Stimulated activated CD4-positive, alpha-beta T cell treated with anti-CD3 and anti-CD28 coated beads, Interleukin-15, amount 100 ng/mL, for 1 hour (primary cell): ENCODE measurements at places on chromosomes 7 and 10.

DNA sequence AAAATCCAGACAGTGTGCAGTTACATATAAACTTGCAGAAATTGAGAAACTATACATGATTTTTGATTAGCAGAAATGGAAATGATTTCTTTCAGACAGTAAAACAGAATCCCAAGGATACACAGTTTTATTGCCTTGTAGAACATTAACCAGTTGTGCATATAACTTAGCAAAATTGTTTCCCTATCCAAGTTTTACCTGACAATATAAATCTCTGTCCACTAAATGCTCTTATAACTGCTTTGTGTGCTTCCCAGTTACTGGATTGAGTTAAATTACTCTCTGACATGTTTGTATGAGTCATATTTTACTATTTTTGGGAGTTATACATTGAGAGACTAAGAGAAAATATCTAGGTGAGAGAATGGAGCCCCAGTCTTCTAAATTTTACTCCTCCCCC lies 563.4 kb downstream of the SH2D4B start:
- DNase-seq: no peak

DNA sequence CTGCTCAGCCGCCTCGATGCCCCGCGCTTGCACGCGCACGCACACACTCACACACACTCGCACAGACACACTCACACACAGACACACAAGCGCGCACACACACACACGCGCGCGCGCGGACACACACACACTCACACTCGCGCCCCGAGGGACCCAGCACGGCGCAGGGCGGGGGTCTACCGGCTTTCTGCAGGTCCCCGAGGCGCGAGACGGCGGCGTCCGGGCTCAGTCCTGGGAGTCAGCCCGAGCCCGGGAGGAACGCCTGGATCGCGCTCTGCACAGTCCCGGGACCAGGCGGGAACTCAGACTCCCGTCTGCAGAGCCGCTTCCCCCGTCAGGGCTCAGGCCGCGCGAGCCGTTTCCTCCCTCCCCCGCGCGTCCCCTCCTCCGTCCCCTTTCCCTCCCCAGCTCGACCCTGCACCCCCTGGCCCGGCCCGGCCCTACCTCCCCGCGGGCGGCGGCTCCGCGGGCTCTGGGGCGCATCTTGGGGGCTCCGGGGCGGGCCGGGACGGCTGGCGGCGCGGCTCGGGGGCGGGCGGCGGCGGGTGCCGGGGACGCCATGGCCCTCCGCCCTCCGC lies 464 bp downstream of the DENND2A start:
- DNase-seq: no peak

GRCh38 chr7:152025077-152025936 lies at the start of gene GALNT11:
Gene GALNT11 (plus strand): TSS chr7:152025674. CDS start chr7:152094228, 68,554 bp downstream.
- peak; percentile 86 for DNase-seq

GRCh38 chr7:44275957-44276570 lies 49.3 kb downstream of the CAMK2B start:
- DNase-seq: no peak

DNA sequence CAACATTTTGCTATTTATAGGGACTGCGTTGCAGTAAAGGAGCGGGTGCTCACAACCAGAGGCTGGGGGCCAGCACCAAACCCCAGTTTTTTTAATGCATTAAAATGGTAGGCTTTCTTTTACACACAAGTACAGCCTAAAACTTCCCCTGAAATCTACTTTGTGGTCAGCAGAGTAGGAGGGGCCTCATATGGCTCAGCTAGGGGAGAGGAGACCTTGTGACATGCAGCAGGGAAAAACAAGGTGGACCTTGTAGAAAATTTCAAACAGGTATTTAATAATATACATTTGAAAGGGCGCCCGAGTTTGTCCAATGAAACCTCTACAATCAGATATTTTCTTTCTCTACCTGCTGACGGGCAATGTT lies 1.4 kb downstream of the CCDC136 start:
- DNase-seq: no peak

GRCh38 chr10:44390585-44391072 lies 5.7 kb upstream of the CXCL12 start:
- no peak for DNase-seq

GRCh38 chr10:35639728-35640401 lies 2.2 kb downstream of the FZD8 start:
- DNase-seq: no peak

- no peak for DNase-seq
Measured at GRCh38 chr10:20963721-20964595, 66.8 kb upstream of the NEBL start.

DNA sequence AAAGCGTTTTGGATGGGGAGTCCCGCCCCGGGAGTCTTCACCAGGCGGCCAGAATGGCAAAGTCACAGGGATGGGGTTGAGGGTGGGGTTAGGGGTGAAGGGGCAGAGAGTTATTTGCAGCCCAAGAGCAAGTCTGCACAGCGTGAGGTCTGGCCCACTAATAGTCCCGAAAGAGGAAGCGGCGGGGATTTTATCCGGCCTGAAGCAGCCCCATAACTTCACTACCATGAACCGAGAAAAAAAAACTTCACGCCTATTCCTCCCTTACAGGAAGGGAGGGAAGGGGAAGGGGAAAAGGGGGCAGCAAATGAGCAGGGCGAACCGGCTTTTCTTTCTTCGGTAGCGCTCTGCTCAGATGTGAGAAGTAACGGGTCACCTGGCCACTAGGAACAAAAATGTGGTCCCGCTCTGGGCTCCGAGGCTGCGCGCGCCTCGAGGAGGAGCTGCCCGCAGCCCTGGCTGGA lies 712 bp downstream of the ITPRIP start:
- no peak for DNase-seq

DNA sequence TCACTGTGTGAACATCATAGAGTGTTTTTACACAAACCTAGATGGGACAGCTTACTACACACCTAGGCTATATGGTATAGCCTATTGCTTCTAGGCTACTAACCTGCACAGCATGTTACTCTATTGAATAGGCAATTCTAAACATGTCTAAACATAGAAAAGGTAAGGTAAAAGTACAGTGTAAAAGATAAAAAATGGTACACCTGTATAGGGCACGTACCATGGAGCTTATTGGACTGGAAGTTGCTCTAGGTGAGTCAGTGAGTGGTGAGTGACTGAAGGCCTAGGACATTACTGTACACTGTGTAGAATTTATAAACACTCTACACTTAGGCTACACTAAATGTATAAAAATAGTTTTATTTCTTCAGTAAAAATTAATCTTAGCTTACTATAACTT lies 182.0 kb upstream of the THSD7A start:
- DNase-seq: no peak

DNA sequence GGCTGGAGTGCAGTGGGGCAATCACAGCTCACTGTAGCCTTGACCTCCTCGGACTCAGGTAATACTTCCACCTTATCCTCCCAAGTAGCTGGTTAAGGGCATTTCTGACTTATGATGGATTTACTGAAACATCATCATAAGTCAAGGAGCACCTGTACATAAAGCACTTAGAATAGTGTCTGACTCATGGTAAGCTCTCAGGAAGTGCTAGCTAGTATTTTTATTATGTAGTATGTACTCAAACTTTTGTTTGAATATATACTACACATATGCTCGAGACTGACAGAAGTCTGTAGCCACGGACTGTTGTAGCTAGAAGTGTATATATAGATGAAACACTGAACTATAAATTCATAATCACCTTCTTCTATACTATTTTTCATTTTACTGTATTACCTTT lies 107.5 kb upstream of the DNAJB12 start:
- DNase-seq: no peak

GRCh38 chr7:73715648-73716317 lies 3.7 kb downstream of the STX1A start:
- peak; percentile 28 for DNase-seq

DNA sequence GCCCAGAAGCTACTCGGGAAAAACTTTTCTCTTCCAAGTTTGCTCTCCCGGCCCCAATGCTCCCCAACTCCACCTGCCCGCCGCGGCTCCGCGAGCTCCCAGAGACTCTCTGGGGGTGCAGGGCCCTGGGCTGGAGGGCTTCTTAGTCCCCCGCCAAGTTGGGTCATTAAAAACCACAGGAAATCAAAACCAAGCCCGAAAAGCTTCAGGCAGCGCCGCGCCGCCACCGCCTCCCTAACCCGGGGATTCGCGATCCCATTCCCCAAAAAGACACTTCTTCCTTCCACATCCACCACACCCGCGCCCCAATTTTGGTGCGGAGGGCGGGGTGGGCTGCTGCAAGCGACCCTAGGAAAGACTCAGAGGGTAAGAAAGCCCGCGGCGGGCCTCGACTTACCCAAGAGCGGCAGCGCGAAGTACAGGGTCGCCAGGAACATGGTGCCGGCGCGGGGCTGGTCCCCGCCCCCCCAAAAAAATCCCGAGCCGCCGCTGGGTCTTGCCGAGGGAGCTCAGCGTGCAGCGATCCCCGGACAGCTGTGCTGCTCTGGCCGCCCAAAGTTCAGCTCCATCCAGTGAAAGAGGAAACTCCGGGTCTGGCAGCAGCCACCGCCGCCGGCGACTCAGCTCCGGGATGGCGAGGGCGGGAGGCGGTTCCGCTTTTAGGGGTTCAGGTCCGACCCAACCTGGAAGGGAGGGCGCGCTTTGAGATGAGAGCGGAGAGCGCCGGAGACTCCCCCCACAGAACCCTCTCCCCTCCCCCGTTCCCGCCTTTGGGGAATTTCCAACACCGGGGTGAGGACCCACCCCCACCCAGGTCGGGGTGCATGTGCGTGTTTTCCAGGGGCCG lies 1.2 kb downstream of the GFRA1 start:
- no peak for DNase-seq

GRCh38 chr10:57338823-57339558 lies 928.7 kb downstream of the IPMK start:
- DNase-seq: no peak

GRCh38 chr7:34844936-34845665 lies 187.1 kb downstream of the NPSR1 start:
- no peak for DNase-seq

- no peak for DNase-seq
Measured at GRCh38 chr10:24552346-24553016, 171.2 kb downstream of the ARHGAP21 start.

DNA sequence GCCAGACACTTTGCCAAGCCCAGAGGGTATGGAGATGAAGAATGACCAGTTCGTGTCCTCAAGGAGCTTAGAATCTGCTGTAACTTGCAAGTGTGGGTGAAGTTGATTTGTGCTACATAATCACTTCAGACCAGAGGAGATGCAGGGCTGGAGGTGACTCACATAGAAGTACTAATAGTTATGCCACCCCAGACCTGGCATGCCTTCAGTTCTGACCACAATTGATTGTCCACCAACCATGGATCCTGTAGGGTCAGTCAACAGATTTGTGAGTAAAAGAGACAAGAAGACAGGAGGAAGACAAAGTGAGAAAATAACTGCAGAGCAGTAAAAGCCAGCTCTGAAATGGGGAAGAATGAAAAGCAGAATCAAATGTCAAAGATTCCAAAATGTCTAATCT lies 51.2 kb upstream of the BMPER start:
- no peak for DNase-seq

- DNase-seq: no peak
Measured at GRCh38 chr7:116291937-116292336, 81.6 kb downstream of the TES start.

GRCh38 chr10:4265964-4266363 lies 481.0 kb upstream of the KLF6 start:
- DNase-seq: no peak

- DNase-seq: no peak
Measured at GRCh38 chr7:69108097-69108496, 490.2 kb upstream of the AUTS2 start.

- no peak for DNase-seq
Measured at GRCh38 chr10:131267814-131268095, 43.8 kb downstream of the TCERG1L start.

GRCh38 chr10:88386821-88387773 lies 196.0 kb downstream of the RNLS start:
- no peak for DNase-seq

GRCh38 chr7:44390701-44391100 lies 65.3 kb upstream of the CAMK2B start:
- DNase-seq: no peak

DNA sequence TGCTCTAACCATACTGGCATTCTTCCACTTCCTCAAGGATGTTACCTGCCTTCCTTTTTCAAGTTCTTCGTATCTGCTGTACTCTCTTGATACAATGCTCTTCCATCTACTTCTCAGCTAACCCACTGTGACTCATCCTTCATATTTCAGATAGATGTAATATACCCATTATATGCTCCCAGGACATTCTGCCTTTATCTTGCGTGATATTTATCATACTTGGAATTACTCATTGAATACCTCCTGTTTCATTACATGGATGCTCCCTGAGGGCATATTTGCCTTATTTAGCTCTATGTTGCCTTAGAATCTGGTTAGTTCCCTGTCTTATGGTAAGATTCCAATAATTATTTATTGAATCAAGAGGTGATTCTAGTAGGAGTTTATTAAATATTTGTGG lies 706.4 kb downstream of the SORCS3 start:
- no peak for DNase-seq

DNA sequence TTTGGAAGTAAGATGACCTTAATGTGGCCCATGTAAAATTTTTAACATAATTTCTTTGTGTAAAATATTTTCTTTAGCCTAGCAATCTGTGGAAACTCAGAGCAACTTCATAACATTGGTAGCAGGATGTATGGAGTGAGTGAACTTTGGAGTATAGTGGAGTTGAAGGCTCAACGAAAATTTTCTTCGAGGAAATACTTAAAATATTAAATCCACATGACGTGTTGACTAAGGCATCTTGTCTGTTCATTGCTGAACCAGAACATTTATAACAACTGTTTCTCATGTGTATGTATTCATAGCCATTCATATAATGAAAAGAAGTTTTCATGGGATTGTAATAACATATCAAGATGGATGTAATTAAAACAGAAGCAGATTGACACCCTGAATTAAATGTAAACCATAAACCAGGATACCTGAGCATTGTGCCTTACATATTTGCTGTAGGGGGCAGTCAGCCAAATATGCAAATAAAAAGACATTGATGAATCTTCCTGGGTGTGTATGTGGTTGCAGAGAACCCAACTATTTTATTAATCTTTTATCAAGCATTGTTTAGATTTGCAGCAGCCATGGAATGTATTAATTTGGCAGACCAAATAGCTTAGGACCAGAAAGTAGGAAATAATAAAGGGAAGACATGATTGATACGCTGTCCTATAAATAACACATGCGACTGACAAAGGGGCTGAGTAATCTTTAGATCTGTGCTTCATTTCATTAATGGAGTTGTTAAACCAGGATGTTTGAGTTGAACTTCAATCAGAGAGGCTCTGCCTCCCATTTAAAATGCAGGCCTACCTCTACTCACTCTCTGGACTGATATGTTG lies 11.5 kb downstream of the AUTS2 start:
- DNase-seq: no peak

DNA sequence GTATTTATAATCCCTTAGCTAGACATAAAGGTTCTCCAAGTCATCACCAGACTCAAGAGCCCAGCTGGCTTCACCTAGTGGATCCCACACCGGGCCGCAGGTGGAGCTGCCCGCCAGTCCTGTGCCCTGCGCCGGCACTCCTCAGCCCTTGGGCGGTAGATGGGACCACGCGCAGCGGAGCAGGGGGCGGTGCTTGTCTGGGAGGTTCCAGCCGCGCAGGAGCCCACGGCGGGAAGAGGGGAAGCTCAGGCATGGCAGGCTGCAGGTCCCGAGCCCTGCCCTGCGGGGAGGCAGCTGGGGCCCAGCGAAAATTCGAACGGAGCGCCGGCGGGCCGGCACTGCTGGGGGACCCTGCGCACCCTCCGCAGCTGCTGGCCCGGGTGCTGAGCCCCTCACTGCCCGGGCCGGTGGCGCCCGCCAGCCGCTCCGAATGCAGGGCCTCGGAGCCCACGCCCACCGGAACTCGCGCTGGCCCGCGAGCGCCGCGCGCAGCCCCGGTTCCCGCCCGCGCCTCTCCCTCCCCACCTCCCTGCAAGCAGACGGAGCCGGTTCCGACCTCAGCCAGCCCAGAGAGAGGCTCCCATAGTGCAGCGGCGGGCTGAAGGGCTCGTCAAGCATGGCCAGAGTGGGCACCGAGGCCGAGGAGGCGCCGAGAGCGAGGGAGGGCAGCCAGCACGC lies 675.6 kb downstream of the REEP3 start:
- no peak for DNase-seq
